Smooth muscle cell of trachea (primary cell): ENCODE measurements at places on chromosomes 7 and 10. TPM values are rescaled to one million over a fixed set of nuclear protein-coding genes. Genes with fewer than 3 reads are reported as not detected.

Gene GPAM
- 13.5 and 16.4 TPM in 2 replicates for total RNA-seq

Gene FGL2
- 29.9 and 31.0 TPM in 2 replicates for total RNA-seq

Gene GHRHR
- not detected in 2 replicates for total RNA-seq

Gene MYH16
- not detected in 2 replicates for total RNA-seq

Gene VGF
- 0.83 and 0.87 TPM in 2 replicates for total RNA-seq

Gene CPVL
- total RNA-seq: 0.66 and 0.73 TPM in 2 replicates

Gene POU6F2
- not detected in 2 replicates for total RNA-seq

Gene TPK1
- total RNA-seq: 5.2 and 5.3 TPM in 2 replicates

Gene FERD3L
- not detected in 2 replicates for total RNA-seq

Gene FAS
- 80.9 and 85.7 TPM in 2 replicates for total RNA-seq

Gene SLC16A12
- under 0.01 and 0.17 TPM in 2 replicates for total RNA-seq

Gene CRYGN
- 0.58 and 0.83 TPM in 2 replicates for total RNA-seq

Gene TMEM270
- 0.17 TPM in 1 of 2 replicates, not detected in the other for total RNA-seq

Gene CHRM2
- total RNA-seq: 1.7 and 12.4 TPM in 2 replicates

Gene HTRA1
- total RNA-seq: 159 and 177 TPM in 2 replicates

Gene GJD4
- not detected in 2 replicates for total RNA-seq

Gene KCNIP2
- 0.29 and 0.66 TPM in 2 replicates for total RNA-seq

Gene MTG1
- total RNA-seq: 21.5 and 33.5 TPM in 2 replicates

Gene MKX
- 0.83 TPM in 1 of 2 replicates, not detected in the other for total RNA-seq

Gene MMS19
- 87.3 and 97.9 TPM in 2 replicates for total RNA-seq

Gene ADRA2A
- under 0.01 TPM in 1 of 2 replicates, not detected in the other for total RNA-seq

Gene CRHR2
- not detected in 2 replicates for total RNA-seq

Gene TAF3
- total RNA-seq: 2.3 and 2.5 TPM in 2 replicates
